ENCODE measurements at places on chromosomes 5 and 9. TPM values are rescaled to one million over a fixed set of nuclear protein-coding genes. Genes with fewer than 3 reads are reported as not detected.

Gene RAI14
- 41.4 TPM for total RNA-seq

DNA sequence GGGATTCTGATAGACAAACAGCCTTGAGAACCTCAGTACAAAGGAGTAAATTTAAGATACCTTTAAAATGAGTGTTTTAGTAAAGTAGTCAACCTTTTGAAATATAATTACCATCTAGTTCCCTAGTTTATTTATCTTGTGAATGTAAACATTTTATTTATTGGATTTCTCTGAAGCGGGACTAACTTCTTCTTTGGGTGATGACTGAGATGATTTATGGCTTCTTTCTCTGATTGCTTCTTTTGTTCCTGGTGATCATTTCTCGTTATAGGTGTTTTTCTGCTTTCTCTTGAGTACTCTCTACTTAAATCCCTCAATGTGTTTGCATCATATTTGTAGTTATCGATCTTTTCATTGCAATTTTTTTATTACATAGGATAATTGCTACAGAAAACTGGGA lies 33.2 kb downstream of the PRDM6 start:
- DNase-seq = no peak

GRCh38 chr5:54207566-54207965 lies 102.8 kb downstream of the ARL15 start:
- no peak for DNase-seq

DNA sequence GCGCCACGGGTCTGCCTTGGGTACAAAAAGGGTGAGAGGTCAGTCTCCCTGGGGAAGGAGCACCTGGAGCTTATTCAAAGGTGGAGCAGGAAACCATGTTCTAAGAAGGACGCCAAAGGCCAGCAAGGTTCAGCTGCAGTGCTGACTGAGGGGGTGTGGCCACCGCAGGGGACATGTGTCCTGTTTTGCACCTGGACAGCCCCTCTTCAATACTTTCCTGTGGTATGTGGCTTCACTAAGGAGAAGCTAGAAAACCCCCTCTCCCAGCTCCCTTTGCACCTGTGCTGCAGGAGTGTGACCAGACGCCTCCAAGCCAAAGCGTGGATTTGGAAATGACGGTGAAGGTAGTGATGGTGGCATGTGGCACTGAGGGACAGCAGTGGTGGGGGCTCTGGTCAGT lies 23.6 kb downstream of the TRIM14 start:
- no peak for DNase-seq

GRCh38 chr9:18442629-18443491 lies 31.1 kb upstream of the ADAMTSL1 start:
- peak; percentile 86 for DNase-seq

- DNase-seq = peak; percentile 87
These were observed 157.5 kb downstream of the MAPKAP1 start for GRCh38 chr9:125549465-125549871.

- DNase-seq = no peak
These were observed 85.1 kb downstream of the YIPF5 start for GRCh38 chr5:144085381-144085780.

DNA sequence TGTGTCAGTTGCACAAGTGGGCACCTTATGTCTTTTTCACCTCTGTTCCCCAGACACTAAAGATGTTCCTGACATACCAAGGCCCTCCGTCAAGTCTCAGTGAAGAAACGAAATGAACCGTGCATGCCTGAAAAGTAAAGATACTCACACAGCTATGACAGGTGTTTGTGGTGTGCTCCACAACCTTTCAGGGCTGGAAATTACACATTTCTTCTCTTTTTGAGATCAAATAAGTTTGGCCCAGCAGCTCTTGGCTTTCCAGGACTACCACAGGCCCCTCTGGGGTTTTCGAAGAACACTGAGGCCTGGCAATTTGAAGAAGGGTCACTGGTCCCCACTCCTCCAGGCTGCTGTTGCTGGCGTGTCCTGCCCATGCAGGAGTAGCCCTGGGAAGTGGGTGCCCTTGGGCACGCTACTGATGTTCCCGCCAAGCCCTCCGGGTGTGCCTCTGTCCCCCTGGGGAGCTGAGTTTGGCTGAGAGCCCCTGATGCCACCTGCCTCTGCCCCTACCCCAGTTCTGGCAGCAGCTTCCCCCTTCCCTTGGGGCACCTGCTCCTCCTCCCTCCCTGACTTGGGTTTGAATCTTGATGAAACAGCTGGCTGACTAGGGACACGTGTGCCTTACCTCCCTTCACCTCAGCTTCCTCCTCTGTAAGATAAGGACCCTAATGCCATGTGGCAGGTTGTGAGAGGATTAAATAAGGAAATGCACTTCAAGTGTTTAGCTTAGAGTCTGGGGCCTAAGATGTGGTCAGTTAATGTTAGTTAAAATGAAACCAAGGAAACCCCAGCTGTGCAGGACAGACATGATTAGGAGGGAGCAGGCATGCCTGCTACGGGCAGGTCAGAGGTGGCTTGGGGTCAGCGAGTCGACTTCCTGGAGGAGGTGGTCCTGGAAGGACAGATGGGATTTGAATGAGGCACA lies 49.1 kb upstream of the GADD45G start:
- DNase-seq = no peak

- DNase-seq = no peak
These were observed 73.2 kb downstream of the MVB12B start for GRCh38 chr9:126399789-126400188.

- no peak for DNase-seq
These were observed 265.0 kb downstream of the KIF4B start for GRCh38 chr5:155278532-155278931.

- DNase-seq = peak; percentile 68
These were observed 763 bp downstream of the TJP2 start for GRCh38 chr9:69174616-69175463.

All from sigmoid colon (tissue), 7 donors.